ENCODE measurements at places on chromosomes 3 and 15. TPM values are rescaled to one million over a fixed set of nuclear protein-coding genes. Genes with fewer than 3 reads are reported as not detected.

SLC9C1 gene
- total RNA-seq, result 0.94 TPM

CHSY1 gene
- 13.1 TPM for total RNA-seq

ISLR2 gene
- 0.19 TPM for total RNA-seq

DUOX1 gene
- total RNA-seq, result 0.61 TPM

- no peak for DNase-seq
These were observed at the start of gene C3orf52 for GRCh38 chr3:112086076-112086854. C3orf52 (plus strand) TSS chr3:112086389; CDS start chr3:112086408, 19 bp downstream.

- DNase-seq, result no peak
These were observed 86.3 kb upstream of the XCR1 start for GRCh38 chr3:46113608-46114007.

- no peak for DNase-seq
These were observed 14.9 kb downstream of the CCDC32 start for GRCh38 chr15:40549894-40550293.

DNA sequence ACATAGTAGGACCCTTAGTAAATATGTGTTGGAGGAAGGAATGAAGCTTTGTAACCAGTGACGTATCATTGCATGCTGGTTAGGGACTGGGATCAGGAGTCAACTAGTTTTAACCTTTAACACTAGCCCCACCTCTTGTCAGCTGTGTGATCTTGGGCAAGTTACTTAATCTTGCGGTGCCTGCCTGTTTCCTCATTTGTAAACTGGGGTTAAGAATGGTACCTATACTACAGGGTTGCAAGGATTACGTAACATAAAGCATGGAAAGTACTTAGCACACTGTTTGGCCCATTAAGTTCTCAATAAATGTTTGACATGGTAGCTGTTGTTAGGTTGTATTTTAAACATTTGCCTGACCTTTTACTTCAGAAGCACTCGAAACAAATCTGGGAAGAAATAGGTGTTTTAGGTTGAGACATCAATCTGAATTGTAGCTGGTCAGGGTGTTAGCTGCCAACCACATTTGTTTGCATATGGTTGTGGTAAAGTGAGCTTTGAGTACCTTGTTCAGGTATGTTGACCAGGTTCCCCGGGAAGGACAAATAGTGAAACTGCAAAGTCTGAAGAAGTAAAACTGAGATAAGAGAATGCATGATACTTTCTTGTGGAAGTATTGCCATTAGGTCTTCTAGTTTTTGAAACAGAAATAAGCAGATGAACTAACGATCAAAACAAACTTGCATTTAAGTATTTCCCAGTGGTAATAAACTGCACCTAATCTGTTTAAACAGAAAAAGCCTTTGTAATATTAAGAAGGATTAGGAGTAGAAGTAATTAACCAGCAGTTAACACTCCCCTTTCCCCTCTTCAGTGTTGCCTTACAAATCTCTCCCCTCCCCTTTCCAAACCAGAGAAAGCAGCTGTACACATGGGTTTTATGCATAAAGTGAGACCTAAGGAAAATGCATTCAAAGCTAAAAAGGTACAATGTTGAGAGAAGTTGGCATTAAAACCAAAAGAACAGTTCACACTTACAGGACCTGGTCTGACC lies 25.8 kb upstream of the SCAANT1 start:
- DNase-seq, result no peak

GRCh38 chr15:48267766-48268165 lies 61.7 kb downstream of the SLC12A1 start:
- no peak for DNase-seq

GRCh38 chr3:194392576-194392975 lies 6.5 kb downstream of the GP5 start:
- DNase-seq, result no peak

GRCh38 chr3:118128886-118129285 lies 905.8 kb downstream of the IGSF11 start:
- no peak for DNase-seq

GRCh38 chr15:75727851-75728715 lies 15.4 kb upstream of the CSPG4 start:
- DNase-seq, result peak; percentile 73

Measured in thymus (tissue), 14 donors.